Hematopoietic multipotent progenitor cell treated with erythropoietin and hydrocortisone succinate and interleukin-3 and kit ligand, for 4 days (in vitro differentiated cells): ENCODE measurements at places on chromosomes 3 and 15.

DNA sequence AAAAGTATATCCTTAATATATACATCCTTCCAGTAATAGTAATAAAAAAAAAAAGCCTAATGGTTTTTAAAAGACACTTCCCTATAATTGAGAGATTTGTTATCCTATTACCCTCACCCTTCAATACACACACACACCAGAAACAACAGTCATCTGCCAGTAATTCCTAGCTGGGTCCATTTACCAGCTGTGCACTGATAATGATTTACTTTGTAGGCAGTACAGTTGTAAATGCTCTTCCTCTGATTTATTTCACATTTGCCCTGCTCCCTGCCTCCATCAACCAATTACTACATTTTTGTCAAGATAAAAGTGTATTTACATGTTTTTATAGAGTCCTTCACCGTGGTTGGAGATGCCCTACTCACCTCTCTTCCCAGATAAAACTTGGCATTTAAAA lies 12.4 kb downstream of the TPM1 start:
- peak; percentile 61 for DNase-seq

DNA sequence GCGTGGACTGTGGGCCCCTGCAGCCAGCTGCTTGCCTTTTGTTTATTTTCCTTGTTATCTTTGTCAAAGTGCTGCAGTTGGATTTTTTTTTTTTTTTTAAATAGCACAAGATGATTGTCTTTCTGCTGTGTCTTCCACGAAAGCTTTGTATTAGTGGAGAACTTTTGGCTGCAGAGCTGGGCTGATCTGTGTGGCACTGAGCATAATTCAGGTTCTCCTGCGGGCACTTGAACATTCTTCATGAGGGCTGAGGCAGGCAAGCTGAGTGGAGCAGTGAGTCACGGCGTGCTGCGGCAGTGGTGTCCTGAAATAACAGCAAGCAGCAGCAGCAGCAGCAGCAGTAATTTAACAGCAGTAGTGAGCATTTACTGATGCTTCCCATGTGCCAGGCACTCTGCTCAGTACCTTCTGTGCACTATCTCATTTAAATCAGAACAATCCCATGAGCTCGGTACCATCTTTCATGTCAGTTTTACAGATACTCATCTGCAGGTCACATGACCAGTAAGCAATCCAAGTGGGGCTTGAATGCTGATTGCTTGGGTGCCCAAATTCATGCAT lies 45.8 kb downstream of the MITF start:
- DNase-seq = no peak

DNA sequence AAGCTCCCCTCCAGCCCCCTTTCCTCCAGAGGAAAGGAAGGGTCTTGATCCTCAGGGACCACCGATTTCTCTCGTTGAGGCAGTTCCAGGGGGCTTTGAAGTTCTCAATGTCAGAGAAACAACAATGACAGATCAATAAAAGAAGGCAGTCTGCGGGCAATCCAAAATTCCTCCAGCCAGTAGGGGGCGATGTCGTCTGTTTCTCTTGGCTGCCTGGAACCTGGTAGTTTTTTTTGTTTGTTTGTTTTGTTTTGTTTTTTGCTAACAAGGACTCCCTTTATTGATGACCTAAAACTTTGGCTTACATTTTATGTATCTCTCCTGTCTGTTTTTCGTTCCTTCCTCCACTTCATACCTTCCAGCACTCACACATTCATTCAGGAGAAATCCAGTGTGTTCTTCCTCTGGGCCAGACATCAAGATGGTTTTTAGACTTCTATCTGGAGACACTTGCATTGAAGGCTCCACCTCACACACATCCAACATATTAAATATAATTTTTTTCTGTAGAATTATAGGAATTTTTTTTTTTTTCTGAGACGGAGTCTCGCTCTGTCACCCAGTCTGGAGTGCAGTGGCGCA lies 276.6 kb downstream of the RPLP1 start:
- DNase-seq = peak; percentile 57

GRCh38 chr3:13322324-13322723 lies 97.8 kb downstream of the NUP210 start:
- no peak for DNase-seq

GRCh38 chr3:52084216-52084945 lies 28.0 kb upstream of the DUSP7 start:
- DNase-seq = no peak

DNA sequence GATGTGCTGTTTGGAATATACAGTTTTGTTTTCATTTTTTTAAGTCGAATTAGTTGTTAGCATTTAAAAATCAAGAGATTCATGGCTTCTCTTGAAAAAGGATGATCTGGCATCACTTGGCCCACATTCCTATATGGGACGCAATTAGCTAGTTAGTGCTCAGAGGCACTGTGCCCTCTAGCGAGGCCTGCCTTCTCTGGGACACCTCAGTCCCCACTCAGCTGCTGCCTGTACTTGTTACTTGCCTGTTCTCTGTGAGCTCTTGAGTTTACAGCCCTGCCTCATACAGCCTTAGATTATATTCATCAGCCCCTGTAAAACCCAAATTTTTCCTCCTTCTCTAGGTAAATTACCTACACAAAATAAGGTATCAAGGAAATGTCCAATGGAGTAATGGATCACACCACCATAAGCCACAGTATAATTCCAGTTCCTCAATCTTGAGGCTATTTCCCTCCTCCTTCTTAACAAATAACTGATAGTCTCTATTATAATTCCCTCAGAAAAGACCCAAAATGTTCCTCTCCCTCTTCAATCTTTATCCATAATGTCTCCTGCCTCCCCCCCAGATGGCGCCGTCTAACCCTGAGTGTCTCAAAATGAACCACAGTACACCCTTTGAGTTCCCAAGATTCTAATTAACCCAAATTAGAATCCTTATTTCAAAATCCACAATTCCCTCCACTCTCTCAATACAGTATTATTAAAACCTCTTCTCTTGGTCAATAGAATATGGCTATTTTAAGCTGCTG lies 2.7 kb downstream of the ZMAT3 start:
- DNase-seq = peak; percentile 69

GRCh38 chr3:8657804-8658305 lies 13.3 kb upstream of the SSUH2 start:
- no peak for DNase-seq

DNA sequence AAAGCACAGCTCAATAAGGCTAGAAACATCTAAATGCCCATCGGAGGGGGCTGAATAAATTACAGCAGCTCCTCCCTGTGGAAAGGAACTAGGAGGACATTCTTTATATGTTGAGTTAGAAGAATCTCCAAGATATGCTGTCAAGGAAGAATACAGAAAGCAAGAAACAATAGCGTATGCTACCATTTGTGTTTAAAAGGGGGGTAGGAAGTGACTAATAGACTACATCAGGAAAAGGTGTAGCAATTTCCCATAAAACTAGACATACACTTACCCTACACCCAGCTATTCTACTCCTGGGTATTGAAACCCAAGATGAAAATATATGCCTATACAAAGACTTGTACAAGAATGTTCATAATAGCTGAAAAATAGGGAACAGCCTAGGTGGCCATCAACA lies 21.6 kb downstream of the SEC61A1 start:
- no peak for DNase-seq

DNA sequence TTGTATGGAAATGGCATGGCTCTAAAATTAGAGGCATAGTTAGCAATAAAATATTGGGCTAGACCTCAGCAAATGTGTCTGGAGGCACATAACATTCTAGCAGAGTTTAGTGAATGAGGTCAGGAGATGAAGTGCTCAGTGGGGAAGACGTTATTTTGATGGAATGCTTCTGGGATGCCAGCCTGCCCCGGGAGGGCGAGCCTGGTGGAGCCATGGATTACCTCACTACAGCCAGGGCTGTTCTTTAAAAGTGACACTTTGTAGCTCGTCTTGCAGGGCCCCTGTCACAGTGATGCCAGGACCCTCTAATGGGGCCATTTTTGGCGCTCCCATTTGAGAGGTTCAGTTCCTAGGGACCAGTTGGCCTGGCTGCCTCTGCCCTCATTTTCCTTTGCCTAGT lies 48.5 kb downstream of the PXYLP1 start:
- no peak for DNase-seq

GRCh38 chr15:57036352-57036751 lies 117.9 kb downstream of the TCF12 start:
- peak; percentile 28 for DNase-seq

GRCh38 chr3:43618142-43618541 lies 3.7 kb downstream of the ANO10 start:
- DNase-seq = no peak

- DNase-seq = no peak
These were observed 9.1 kb upstream of the CALML4 start for GRCh38 chr15:68213991-68214837.

- DNase-seq = peak; percentile 44
These were observed at the start of gene FSTL1 for GRCh38 chr3:120450600-120451271. Gene FSTL1, minus strand, starts transcription at chr3:120450992. Its CDS starts 246 bp downstream, at chr3:120450746.
